ENCODE measurements at places on chromosomes 16 and 17.

DNA sequence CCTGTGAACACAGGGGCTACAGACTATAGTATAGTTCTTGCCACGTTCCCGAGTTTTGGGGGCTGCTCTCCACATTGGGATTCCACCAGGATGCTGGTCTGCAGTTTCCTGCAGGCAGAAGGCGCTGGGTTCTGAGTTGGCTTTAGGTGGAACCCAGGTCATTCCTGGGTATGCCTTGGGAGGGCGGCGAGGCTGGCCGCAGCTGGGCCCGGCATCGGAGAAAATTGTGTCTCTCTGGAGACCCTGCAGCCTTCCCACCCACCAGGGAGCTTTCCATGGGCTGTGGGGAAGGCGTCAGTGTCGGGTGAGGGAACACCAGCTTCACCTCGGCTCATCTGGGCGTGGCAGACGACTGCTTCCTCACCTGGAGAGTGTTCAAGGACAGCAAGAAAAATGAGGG lies 183.6 kb downstream of the RAB11FIP4 start:
- no peak for DNase-seq

GRCh38 chr16:81784072-81784795 lies 5.1 kb downstream of the PLCG2 start:
- no peak for DNase-seq

GRCh38 chr17:72913142-72913682 lies 179.3 kb downstream of the SLC39A11 start:
- no peak for DNase-seq

DNA sequence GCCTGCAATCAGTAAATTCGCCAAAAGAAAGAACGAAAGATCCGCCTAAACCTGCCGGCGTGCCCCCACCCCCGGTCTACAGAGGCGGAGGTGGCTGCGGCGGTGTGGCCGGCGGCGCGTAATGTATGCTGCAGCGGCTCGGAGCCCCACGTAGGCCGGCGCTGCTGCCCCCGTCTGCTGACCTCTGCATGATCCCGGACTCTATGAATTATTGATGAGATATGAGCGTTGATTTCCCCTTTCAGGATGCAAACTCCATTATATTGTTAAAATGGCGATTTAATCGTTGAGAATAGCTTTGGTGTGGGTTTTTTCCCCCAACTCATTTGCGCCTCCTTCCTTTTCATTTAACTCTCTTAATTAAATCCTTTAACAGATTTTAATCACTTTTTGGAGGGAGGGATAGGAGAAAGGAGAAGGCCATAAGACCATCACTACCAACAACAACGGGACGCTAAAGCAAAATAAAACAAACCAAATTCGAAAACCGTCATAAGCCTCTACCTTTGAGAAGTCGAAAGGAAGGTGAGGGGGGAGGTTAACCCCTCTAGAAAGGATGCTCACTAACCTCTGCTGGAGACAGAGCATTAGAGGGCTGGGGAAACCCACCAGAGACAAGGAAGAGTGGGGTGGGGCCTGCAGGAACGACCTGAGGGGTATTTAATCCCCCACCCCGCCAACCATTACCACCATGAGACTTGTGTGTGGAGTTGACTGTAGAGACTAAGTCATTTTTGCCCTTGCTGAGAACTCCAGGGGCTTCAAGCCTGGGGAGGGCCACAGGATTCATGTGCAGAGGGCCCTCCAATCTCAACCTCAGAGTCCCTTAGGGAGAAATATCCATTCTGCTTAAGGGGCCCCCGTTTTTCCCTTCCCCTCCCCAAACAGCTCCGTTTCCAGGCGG lies 3.4 kb downstream of the HOXB3 start:
- no peak for DNase-seq

- DNase-seq = no peak
These were observed 30.6 kb downstream of the CACNA1G start for GRCh38 chr17:50590946-50591737.

GRCh38 chr16:65126845-65127624 lies 5.2 kb upstream of the CDH11 start:
- DNase-seq = no peak

DNA sequence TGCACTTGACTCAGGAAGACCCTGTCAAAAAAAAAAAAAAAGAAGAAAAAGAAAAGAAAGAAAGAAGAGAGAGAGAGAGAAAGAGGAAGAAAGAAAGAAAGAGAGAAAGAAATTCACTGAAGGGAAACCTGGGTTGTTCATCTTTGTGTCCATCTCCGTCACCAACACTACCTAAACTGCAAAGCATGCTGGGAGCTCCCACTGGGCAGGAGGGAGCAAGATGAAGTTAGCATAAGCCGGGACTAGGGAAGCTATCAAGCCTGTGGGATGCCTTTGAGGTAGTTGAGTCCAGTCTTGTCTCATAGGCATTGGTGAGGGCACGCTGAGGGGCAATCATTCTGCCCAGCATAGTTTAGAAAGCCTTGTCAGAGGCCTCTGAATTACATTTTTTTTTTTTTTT lies 7.6 kb upstream of the CBFB start:
- no peak for DNase-seq

GRCh38 chr17:51751072-51751471 lies 407.4 kb downstream of the CA10 start:
- DNase-seq = no peak

GRCh38 chr17:77212081-77212832 lies 71.5 kb downstream of the SEC14L1 start:
- no peak for DNase-seq

GRCh38 chr17:77962348-77962747 lies 3.8 kb downstream of the TNRC6C start:
- DNase-seq = no peak

DNA sequence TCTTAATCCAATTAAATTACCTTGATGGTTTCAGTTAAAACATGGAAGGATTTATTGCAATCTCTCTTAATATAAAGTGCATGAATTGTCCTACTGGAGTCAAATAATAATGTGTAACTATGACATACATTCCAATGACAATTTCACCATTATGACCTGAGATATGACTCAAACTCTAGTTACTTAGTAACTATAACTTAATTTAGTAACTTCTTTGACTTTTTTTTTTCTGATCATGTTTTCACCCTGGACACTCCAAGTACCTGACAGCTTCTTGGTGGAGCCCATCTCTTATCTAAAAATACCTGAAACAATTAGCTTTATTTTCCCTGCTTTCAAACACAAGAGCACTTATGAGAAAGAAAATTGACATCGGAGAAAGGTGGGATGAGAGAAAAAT lies 123.7 kb downstream of the STX8 start:
- no peak for DNase-seq

DNA sequence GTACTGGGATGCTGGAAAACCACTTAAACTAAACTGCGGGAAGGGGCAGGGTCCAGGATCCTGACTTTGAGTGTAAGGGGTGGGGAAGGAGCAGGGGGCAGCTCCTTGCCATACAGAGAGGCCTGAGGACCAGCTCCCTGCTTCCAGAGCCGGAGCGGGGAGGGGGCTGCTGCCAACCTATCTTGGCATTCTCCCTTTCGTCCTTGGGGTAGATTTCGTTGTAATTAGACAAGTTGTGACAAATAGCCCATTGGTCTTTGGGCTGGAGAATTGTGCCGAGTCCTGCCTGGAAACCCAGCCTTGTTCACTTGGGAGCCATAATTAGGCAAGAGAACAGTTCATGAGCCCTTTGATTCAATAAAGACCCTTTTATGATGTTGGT lies 175.5 kb downstream of the RAB11FIP4 start:
- no peak for DNase-seq

GRCh38 chr17:34126965-34127364 lies 128.1 kb upstream of the CCL2 start:
- no peak for DNase-seq

DNA sequence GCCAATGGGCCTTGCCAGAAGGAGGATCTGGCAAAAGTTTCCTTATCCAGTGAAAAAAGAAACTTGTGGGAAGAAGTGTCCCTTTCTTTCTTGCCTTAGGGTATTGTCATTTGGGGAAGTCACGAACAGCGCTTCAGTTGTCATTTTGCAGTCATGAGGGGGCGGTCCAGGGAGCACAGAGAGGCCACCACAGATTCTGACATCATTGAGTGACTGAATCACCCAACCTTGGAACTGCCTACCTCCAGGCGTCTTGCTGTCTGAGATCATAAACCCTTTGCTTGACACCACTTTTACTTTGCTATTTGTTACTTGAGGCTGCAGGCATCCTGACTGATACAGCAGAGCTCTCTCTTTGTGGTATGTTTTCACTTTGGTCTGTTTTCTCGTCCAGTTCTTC lies 3.1 kb upstream of the WSCD1 start:
- no peak for DNase-seq

GRCh38 chr17:41394254-41394996 lies 3.0 kb downstream of the KRT31 start:
- DNase-seq = no peak

DNA sequence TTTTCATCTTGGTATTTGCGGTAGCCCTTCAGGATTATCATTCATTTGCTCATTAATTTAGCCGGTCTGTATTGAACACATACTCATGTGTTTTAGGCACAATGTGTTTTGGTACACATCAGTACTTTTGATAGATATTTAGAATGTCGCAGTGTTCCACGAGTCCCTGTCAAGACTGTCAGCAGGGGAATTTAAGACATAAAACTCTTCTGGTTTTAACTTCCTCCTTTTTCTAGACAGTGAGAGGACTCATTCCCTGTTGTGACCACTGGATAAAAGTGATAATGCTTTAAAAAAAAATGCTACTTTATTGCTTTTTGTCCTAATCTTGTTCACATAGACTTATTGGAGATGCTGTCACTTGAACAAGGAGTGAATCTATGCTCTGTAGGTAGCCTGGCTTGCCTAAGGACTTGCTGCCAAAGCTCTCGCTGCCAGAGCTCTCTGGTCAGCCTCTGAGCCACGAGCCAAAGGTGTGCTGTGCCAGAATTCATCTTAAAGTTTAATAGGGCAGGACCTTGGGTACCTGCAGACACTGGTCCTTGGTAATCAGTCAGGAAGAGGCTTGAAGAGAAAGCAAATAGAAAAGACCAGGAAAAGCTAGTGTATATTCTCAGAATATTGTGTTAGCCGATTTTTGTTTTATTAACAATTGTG lies 5.4 kb downstream of the DCAF7 start:
- DNase-seq = no peak

- no peak for DNase-seq
These were observed 241.0 kb downstream of the XYLT1 start for GRCh38 chr16:17229766-17230165.

DNA sequence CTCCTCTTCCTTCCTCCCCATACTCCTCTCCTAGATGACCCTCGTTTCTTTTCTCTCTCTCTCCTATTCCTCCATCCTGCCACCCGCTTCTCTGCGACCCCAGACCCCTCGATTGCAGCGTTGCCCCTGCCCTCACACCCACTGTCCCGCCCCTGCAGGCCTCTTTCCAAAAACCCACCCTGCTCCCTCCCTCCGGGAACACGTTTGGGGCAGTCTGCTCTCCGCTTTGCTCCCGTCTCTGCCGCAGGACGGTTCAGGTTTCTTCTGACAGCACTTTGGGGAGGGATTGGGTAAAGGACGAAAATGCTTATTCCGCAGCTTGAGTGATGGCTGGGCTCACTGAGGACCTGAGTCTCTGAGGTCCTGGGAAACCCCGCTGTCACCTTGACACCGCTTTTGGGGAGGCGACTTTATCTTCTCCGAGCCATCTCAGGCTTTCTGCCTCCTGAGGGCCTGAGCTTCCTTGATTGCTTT lies 690 bp downstream of the NDE1 start:
- DNase-seq = no peak

DNA sequence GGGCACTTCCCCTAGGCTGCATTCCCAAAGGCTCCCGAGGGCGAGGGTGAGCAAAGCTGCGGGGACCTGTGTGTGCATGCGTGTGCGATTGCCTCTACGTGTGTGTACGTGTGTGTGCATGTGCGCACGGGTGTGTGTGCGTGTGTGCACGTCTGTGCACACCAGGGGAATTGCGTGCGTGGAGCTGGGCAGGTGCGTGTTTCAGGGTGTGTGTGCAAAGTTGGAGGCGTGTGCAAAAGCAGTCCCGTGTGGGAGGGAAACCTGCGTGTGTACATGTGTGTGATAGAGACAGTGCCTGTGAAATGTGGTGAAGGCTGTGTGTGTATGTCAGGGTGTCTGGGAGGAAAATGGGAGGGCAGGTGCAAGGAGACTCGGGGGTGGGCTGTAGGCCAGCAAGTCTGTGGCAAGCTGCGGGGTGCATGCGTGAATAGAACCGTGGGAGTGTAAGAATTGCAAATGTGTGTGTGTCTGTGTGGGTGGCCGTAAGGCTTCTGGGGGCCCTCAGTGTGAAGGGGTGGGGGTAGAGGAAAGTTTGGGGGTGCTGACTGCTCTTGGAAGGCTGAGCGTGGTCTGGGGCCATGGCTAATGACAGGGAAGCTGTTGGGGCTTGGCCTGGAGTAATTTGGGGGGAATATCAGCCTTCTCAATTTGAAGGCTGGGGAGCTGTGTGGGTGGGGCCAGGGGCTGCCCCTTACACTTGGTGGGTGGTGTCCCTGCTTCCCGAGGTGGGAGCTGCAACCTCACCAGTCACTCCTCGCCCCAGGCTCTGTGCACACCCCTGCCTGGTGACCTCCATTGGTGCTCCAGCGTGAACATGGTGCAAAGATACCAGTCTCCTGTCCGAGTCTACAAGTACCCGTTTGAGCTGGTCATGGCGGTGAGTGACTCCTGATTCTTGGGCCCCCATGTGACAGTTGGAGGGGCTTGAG lies 644 bp downstream of the SEC14L5 start:
- no peak for DNase-seq

- DNase-seq = no peak
These were observed 183.2 kb downstream of the C16orf78 start for GRCh38 chr16:49556606-49557446.

DNA sequence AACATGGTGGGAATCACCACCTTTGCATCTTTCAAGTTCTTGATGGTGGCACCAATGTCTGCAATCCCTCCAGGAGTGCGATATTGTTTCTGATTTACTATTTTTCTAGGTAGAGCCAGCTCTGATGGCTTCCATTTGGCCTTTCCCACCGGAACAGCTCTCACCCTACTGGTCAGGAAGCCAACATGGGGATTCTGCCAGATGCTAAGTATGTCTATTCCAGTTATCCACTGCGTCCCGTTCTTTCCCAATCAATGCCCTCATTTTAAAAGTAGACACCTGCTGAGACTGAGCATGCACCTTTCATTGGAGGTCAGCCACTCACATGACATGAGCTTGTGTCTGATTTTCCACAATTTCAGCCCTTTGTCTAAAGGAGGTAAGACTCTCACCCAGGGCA lies 23.5 kb downstream of the ZZEF1 start:
- no peak for DNase-seq

- no peak for DNase-seq
These were observed 10.4 kb downstream of the PTRH2 start for GRCh38 chr17:59696682-59697277.

DNA sequence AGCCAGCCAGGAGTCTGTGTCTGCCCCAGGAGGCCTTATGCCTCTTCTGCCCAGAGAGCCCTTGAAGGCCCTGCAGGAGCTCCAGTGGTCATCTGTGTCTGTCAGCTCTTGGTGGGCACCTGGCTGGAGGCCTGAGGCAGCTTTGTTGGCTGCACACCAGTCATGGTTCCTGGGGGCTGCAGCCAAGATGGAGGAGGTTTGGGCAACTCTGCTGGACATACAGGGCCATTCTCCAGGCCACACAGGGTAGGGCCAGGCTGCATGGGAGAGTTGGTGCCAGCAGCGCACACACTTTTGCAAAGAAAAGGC lies 29.4 kb downstream of the B9D1 start:
- no peak for DNase-seq

- no peak for DNase-seq
These were observed 773 bp downstream of the SYNGR3 start for GRCh38 chr16:1990351-1991134.

- no peak for DNase-seq
These were observed 3.1 kb downstream of the CDC6 start for GRCh38 chr17:40290629-40291280.

- peak; percentile 42 for DNase-seq
These were observed 17.5 kb upstream of the MTMR4 start for GRCh38 chr17:58531661-58532554.

- DNase-seq = no peak
These were observed 416.8 kb upstream of the CCL2 start for GRCh38 chr17:33838281-33838680.

- DNase-seq = no peak
These were observed 59.0 kb upstream of the ATP2A3 start for GRCh38 chr17:4023220-4023619.

All from stimulated activated CD4-positive, alpha-beta T cell treated with anti-CD3 and anti-CD28 coated beads, Interleukin-1b, Interleukin-23, amount 100 ng/mL, for 24 hours (primary cell).